ENCODE measurements at places on chromosomes 1 and 21.

DNA sequence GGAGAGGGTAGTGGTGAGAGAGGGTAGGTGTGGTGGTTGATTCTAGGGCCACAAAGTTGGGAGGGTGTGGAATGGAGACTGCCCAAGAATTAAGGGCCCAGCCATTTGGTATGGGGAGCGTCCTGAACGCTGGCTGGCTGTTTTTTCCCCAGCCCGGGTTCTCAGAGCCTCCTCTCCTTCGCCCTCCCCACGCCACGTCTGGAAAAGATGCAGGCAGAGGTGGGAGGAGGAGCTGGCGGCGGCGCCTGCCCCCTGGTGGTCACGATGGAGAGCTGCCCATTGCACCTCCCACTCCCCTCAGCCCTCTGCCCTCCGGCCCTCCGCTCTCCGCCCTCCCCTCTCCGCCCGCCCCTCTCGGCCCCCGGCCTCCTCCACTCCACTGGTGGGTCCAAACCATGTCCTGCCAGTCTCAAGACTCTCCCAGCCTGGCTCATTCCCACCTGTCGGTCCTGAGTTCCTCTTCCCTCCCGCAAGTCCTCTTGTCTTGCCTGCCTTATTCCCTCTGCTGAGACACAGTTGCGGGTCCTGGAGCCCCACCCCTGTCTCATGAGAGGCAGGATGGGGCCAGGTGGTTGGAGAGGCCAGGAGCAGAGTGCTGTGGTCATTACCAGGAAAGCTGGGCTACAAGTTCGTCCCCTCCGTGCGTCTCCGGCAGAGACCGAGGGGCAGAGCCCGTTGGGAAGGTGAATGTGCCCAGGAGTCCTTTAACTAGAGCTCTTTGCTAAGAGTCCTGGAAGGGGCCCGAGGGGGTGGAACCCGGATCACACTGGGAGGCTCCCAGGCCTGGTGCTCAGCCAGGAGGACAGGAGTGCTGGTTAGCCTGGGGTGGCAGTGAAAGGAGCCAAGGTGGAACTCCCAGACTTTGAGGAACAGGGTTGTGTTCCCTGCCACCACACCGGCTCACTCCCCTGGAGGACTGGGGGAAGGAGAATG lies 22.6 kb downstream of the ETNK2 start:
- peak; percentile 8 for DNase-seq

GRCh38 chr1:17890056-17890814 lies 135.1 kb downstream of the ACTL8 start:
- no peak for DNase-seq

GRCh38 chr1:67724928-67725560 lies 40.0 kb downstream of the GADD45A start:
- no peak for DNase-seq

GRCh38 chr1:53971718-53972117 lies 25.6 kb downstream of the LRRC42 start:
- DNase-seq = no peak

DNA sequence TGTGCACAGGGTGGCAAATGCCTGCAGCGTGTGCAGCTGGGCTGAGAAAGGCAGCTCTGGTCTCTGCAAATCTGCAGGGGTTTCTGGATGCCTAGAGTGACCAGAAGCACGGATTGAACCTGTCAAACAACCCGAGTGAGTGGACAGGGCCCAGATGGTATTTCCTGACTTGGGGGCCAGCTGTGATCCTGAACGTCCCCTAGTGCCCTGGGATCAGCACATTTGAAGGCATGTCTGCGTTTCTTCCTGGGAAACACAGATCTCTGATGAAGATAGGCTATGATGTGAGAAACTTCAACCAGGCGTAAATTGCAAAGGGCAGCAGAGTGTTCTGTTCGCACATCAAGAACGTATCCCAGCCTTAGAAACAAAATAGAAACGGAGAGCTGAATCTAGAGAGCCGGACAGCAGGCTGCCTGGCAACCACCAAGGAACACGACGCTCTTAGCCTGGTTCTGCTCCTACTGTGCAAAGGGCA lies 163.1 kb downstream of the KCNJ6 start:
- no peak for DNase-seq

DNA sequence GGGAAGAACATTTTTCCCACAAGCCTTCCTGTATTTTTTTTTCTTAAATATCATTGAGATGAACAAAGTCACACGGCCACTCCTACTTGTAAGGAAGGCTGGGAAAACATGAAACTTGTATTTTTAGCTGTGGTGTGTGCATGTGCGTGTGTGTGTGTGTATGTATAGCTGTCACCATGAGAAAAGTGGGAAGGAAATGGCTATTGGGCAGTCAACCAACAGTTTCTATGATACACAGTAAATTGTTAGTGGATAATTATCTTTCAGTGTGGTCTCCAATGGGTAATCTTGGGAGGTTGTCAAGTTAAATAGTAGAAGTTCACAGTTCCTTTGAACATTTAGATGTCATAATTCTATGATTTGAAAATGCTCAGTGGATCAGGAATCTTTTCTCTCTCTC lies 132.7 kb upstream of the USP24 start:
- no peak for DNase-seq

- DNase-seq = no peak
These were observed 1.1 kb downstream of the CELA2A start for GRCh38 chr1:15457585-15457984.

DNA sequence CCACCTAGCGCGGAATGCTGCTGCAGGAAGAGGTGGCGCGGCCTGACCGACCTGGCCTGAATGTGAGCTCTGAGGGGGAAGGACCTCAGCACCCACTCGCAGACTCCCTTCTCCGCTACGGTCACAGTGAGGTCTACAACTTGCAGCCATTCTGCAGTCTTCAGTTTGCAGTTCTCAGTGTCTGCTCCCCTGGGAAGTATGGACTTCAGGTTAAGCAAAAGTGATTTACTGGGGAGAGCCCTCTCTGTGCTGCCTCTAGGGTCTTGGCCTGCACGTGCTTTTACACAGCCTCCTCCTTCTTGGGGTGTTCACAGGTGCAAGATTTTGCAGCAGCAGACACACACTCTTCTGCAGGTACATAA lies 296.0 kb downstream of the OMA1 start:
- DNase-seq = no peak

GRCh38 chr1:174296309-174296708 lies 137.0 kb downstream of the RABGAP1L start:
- DNase-seq = no peak

- DNase-seq = no peak
These were observed 21.4 kb downstream of the RUNX3 start for GRCh38 chr1:24908591-24909259.

- no peak for DNase-seq
These were observed 34.8 kb downstream of the HSPG2 start for GRCh38 chr1:21902026-21903012.

DNA sequence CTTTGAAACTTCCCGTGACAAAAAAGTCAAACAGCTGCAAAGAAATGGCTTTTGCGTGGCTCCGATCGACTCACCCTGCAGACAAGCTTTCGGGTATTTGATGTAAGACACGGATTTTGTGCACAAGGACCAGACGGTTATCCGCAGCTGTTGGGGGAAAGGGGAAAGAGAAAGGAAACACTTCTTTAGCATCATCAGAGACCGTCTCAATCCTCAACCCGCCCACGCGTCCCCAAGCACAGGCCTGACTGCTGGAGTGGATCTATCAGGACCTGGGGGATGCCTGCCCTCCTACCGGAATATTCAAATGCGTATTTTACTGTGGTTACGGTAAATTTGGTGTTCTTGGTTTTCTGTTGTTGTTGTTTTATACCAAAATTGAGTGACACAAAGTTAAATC lies 11.2 kb downstream of the WRAP73 start:
- no peak for DNase-seq

GRCh38 chr1:5856246-5856815 lies 135.9 kb downstream of the NPHP4 start:
- DNase-seq = no peak

DNA sequence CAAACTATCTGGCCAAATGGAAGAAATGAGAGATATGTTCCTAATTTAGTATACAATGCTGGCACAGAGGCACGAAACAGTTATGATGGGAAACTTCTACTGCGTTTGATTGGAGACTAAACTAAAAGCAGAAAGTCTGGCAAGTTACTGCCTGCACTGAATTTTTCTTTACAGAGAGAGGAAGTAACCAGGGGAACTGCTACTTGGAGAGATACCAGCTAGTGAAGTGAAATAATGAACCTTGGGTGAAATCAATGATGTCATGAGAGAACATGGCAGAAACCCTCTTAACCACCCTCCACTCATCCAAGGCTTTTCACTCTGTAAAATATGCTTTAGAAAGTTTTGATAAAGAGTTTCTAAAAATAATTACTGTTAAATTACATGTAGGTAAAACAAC lies 29.3 kb downstream of the NIBAN1 start:
- no peak for DNase-seq

GRCh38 chr1:19087737-19088594 lies 122.1 kb downstream of the UBR4 start:
- DNase-seq = no peak

DNA sequence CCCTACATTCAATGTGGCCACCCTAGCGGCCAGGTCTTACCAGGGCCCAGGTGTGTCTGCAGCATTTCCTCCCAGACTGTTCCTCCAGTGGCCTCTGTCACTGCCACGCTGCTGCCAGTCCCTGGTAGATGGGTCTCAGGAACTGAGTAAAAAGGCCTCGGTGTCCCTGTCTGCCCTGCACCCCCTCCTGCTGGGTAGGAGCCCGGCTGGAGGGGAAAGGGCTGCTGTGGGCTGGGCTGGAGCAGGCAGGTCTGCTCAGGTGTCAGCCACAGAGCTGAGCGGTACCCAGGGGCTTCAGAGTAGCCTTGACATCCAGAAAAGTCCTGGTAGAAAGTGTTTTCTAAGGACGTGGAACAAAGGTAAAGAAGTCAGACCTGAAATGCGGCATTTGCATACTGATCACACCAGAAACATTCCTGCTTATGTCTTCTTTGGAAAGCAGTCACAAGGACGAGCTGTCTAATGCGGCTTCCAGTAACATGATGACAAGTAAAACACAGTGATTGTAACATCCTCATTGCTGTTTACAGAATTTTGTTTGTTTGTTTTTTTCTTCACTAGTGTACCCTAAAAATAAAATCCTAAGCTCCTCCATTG lies 32.6 kb downstream of the SEC16B start:
- no peak for DNase-seq

DNA sequence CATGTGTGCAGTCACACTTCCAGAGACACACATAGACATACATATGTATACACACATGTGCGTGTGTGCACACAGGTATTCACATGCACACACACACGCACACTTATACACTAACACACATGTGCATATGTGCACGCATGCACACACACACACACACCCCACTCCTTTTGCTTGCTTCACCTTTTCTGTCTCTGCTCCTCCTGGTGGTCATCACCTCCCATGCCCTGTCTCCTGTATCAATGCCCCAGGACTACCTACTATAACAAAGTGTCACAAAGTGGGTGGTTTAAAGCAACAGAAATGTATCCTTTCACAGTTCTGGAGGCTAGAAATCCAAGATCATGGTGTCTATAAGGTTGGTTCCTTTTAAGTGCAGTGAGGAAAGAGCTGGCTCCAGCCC lies 27.4 kb downstream of the ETS2 start:
- DNase-seq = no peak

GRCh38 chr21:32581732-32582131 lies 3.6 kb downstream of the TCP10L start:
- no peak for DNase-seq

DNA sequence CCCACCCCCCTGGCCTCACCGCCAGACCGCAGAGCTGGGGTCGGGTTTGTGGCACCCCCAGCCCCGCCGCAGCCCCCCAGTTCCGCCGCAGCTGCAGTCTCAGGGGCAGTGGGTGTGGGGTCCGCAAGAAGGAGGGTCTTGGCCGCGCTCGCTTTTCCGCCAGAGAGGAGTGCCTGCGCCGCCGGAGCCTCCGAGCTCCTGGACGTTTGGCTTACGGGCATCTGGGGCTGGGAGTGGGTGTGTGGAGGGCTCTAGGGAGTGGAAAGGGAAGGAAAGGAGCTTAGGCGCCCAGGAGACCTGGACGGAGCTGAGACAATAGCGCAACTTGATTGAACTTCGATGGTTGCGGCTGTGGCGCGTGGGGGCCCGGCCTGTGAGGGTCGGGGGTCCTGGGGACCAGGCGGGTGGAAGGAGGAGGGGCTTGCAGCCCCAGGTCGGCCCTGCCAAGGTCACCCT lies 88.8 kb upstream of the IPO9 start:
- no peak for DNase-seq

- DNase-seq = no peak
These were observed 331.5 kb downstream of the CHRM3 start for GRCh38 chr1:239717918-239718184.

DNA sequence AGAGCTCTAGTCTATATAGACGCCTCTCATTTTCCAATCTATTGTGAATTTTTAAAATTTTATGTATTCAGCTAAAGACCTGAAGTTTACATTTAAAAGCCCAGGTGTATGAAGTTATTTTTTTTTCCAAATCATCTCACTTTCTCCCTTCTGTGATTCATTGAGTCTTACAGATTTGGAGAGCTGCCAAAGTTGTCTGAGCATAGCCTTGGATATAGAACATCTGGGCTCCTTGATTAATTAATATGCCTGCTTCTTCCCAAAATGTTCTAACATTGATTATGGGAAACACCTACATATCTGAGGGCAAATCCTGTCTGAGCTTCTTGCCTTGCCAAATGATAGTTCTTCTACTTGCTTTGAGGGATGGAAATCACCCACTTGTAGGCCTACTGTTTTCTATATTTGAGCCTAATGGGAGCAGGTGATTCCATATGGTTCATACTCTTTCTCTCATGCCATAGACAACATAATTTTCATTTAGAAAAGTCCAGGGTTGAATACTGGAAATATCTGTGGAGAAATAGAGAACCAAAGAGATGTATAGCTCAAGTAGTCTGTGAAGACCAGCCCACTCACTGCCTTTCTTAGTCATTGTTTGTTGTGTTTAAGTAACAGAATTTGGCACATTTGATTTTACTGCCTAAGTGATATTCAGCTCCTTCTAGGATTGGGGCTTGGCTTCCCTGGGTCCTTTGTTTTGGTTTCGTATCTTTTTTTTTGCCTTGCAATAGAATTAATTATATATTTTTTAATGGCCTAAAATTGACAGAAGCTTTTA lies 46.2 kb downstream of the MACF1 start:
- DNase-seq = no peak

- no peak for DNase-seq
These were observed 67.2 kb downstream of the TTLL7 start for GRCh38 chr1:83931658-83932253.
